ENCODE measurements at places on chromosomes 7 and 10. TPM values are rescaled to one million over a fixed set of nuclear protein-coding genes. Genes with fewer than 3 reads are reported as not detected.
A peak's percentile ranks its signal among the peaks of the same experiment; 100 is the strongest.

DNA sequence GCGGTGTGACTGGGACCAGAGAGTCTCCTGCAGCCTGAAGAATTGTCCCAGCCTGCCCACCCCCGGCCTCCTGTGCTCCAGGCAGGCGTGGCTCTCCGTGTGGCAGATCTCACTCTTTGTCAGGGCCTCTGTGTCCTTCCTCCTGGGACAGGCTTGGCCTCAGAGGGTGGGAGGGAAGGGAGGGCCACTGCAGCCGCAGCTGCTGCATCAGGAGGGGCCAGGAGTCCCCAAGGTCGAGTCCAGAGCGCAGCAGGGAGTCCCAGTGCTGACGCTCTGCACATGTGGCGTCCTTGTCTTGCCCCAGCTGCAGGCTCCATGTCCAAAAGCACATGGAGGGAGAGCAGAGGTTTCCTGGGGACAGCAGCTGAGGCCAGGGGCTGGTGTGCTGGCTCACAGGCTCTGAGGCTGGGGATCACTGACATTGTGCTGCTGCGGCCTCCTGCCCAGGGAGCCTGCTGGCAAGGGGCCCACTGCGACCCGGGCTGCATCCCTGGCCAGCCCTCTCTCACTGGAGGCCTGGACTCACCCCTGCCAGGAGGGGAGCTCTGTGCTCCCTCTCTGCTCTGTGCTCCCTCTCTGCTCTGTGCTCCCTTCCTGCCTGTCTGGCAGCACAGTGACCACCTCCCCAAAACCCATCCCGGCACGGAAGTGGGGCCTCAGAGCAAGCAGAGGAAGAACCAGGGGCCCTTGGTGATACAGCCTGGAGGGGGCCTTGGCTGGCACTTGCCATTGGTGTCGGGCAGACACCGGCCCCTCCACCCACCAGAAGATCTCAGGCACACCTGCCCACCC, 114.6 kb upstream of the RET start:
- DNase-seq, result no peak

DNA sequence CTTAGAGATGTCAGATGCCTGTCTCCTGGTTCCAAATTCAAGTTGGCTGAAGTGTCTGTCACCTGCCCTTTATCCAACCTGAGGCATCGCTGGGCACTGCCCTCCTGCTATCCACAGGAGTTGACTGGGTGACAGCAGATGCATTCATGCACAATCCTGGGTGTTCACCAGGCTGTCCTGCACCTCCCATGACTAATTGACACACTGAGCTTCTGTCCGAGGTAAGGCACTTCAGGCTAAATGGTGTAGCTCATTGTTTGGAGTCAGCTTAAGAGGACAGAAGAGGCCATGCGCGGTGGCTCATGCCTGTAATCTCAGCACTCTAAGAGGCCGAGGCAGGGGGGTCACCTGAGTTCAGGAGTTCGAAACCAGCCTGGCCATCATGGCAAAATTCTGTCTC, 2.4 kb downstream of the UCMA start:
- no peak for DNase-seq

DNA sequence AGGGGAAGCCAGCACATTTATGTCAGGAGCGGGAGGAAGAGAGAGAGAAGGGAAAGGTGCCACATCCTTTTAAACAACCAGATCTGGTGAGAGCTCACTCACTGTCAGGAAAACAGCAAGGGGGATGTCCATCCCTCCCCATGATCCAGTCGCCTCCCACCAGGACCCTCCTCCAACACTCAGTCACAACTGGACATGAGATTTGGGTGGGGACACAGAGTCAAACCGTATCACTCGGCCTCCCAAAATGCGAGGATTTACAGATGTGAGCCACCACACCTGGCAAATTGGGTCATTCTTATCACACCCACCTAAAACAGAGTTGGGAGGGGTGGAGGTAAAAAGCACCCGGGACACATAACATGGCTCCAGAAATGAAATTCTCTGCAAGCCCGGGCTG, 41.0 kb downstream of the CARD11 start:
- DNase-seq, result no peak

- no peak for DNase-seq
These were observed 3.7 kb downstream of the DDIT4 start for GRCh38 chr10:72277340-72277995.

DNA sequence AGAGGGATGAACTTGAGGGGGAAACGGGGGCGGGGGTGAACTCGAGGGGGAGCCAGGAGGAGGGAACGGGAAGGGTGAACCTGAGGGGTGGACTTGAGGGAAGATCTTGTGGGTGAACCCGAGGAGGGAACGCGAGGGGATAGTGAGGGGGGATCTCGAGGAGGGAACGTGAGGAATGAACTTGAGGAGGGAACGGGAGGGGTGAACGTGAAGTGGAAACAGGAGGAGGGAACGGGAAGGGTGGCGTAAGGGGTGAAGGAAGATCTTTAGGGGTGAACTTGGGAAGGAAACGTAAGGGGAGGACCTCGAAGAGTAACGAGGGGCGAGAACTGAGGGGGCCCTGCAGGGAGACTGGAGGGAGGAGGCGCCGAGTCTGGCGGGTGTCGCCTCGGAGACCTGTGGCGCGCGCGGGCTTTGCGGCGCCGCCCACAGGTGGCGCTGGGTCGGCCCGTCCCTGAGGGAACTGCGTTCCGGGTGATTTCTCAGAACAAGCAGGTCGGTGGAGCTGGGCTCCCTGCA, 651 bp downstream of the MYO3A start:
- peak; percentile 7 for DNase-seq

DNA sequence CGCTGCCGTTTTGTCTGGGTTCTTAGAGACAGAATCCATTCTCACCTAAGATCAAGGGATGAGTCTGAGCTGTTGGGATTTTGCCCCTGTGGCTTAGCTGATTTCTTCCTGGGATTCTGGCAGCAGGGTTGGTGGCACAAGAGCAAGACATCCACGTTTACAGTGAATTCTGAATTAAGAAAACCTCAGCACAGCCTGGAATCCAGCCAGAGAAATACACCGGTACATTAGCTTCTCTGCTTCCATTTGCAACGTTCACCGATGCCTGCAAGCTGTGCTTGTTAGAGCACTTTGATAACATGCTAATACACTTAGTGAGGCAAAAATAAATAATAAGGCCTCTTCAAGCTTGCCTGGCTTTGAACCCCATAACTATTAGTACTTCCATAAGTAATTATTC, 569.8 kb downstream of the CALN1 start:
- DNase-seq, result no peak

GRCh38 chr7:150733482-150734095, 3.6 kb upstream of the GIMAP5 start:
- DNase-seq, result no peak

GRCh38 chr10:7786430-7786829, 1.4 kb downstream of the KIN start:
- DNase-seq, result no peak

DNA sequence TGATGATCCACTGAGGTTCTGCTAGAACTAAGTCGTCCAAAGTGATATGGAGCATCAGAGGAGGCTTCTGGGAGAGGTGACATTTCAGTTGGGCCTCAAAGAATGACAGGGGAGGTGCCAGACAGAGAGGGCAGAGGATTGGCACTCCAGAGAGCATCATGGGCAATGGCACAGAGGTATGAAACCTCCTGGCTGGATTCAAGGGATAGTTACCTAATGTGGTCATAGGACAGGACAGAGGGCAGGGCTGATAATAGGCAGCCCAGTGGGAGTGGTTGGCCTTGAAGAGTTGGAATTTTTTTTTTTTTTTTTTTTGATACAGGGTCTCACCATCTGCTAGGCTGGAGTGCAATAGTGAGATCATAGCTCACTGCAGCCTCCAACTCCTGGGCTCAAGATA, 7.6 kb downstream of the SRRM3 start:
- DNase-seq, result no peak

GRCh38 chr10:86868353-86868752, 89.1 kb downstream of the MMRN2 start:
- DNase-seq, result no peak

DNA sequence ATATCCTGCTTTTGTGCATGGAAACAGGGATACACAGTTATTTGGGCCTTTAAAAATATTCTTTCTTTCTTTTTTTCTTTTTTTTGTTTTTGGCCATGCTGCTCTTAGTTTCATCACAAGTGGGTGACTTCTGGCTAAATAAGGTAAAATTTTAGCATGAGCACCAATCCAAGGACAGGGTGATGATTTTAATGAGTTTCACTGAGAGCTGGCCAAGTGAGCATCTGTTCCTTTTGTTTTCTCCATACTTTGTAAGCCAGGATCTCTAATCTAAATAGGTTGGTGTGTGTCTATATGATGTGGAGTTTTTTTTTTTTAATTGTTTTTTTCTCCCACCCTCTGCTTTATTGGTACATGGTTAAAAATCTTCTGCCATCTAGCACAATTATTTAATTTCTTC, 106.8 kb downstream of the POLL start:
- DNase-seq, result no peak

- DNase-seq, result no peak
These were observed 41.1 kb downstream of the BLVRA start for GRCh38 chr7:43799605-43800004.

DNA sequence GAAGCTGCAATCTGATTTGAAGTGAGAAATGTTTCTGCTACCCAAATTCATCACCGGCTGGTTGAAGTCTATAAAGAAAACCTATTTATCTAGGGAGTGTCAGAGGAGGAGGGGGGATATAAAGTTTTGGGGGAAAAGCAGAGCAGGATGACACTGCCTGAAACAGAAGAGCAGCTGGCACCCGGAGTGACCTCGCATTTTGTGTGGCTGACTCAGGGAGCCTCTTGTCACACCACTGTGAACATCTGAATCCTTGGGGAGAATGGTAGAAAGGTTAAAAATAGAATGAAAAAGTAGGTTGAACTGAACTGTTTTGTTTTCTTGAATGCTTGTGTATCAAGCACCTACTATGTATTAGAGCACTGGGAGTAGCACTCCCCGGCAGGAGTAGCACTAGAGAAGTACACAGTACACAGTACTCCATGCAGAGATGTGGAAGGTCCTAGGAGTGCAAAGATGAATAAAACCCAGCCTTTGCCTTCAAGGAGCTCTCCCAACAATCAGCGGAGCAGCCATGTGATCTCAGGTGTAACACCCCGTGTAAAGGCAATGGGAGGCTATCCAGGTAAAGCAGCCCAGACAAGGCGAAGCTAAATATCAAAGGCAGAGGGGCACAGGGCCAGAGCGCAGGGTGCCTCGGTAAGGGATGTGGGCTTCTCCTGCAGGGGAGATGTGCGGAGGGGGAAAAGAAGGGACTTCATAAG, 13.5 kb downstream of the CRTAC1 start:
- DNase-seq, result no peak

GRCh38 chr10:99435986-99436638, 5.7 kb upstream of the GOT1 start:
- DNase-seq, result no peak

- DNase-seq, result peak; percentile 42
These were observed 12.5 kb upstream of the DDIT4 start for GRCh38 chr10:72260976-72261783.

DNA sequence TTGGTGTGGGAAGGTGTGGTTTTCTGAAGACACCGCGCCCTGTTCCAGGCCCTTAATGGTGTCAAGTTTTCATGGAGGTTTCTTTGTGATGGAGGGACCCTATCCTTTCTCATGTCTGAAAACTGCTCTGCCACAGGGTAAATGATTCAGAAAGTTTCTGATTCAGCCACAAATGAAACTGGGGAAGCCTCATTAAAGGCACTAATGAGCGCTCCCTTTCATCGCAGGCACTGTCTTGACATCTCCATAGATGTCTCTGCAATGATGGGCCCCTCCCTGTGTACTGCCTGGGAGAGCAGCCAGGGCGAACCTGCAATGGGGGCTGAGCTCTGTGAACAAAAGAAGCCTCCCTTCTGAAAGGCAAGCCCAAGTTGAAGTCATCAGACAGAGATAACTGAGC, 355.3 kb downstream of the PRPF18 start:
- no peak for DNase-seq

DNA sequence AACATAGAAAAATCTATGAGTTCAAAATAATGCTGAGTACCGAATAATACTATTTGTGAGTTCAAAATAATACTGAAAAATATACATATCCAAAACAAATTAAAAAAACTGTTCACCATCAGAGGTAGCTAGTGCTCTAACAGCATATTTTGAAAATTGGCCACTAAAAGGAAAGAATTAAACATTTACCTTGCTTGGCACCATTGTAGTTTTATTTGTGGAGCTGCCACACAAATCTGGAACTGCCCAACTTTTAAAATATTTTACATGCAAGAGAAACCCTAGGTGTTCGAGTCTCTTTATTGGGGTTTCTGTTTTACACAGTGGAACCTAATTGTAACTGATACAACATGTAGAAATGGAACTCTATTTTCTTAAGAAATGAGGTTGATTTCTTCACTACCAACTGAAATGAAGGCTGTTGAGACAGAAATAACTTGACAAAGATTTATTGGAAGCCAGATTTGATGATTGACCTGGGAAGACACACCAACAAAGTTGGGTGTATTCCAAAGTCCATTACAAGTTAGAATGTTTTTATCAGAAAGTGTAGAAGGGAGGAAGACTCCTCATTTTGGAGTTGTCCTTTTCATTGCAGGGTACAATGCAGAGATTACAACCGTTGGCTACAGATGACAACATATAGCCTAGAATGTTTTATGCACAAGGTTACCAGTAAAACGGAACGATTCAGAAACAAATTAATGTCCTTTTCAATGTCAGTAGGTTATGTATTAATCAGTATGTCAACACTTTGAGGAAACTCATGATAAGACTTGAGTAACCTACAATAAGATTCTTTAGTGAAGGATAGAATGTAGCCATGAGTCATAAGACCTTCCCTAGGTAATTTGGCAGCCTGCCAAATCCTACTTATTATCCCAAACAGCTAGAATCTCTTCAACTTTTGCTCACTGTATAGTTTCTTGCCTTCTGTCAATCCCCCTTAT, 73.8 kb upstream of the PAPSS2 start:
- DNase-seq, result peak; percentile 44

DNA sequence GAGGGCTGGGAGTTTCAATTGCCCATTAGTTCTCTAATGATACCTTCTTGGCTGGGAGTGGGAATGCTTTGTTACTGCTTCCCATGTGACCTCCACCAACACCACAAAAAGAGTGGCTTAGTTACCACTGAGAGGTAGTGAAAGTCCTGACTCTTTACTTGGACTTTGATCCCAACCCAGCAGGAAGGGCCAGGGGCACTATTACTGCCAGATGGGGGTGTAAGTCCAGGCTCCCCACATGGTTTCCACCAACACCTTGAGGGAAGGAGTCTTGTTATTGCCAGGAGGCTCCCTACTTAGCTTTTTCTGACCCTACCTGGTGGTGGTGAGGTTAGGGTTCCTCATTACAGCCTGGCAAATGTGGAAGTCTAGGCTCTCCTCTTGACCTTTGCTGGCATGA, 11.4 kb downstream of the GGCT start:
- no peak for DNase-seq

- DNase-seq, result no peak
These were observed 79.8 kb downstream of the RALA start for GRCh38 chr7:39703144-39703543.

DNA sequence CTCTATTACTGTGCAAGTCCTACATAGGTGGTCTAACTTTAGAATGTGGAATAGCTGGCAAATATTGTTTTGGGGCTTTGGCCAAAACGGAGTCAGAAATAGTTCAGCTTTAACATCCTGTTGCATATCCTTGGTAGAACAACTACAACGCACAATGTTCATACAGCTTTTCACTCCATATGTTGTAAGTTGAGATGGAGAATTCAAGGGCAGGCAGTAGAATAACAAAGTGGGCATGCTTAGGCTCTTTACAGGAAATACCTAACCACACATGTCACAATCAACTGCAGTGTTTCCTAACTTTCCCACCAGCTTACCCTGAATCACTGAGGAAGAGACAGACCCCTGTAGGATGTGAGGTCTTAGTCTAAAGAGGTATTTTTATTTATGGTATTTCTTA, 122.3 kb downstream of the PPP1R3A start:
- no peak for DNase-seq

ATP6V0E2 gene
- 14.1 TPM for total RNA-seq

SUPV3L1 gene
- total RNA-seq, result 24.3 TPM

SYCE1 gene
- not detected for total RNA-seq

AQP1 gene
- total RNA-seq, result 27.6 TPM

NKX1-2 gene
- not detected for total RNA-seq

FFAR4 gene
- 36.9 TPM for total RNA-seq

PHKG1 gene
- 0.67 TPM for total RNA-seq
